ENCODE measurements at places on chromosomes 1 and 21.

DNA sequence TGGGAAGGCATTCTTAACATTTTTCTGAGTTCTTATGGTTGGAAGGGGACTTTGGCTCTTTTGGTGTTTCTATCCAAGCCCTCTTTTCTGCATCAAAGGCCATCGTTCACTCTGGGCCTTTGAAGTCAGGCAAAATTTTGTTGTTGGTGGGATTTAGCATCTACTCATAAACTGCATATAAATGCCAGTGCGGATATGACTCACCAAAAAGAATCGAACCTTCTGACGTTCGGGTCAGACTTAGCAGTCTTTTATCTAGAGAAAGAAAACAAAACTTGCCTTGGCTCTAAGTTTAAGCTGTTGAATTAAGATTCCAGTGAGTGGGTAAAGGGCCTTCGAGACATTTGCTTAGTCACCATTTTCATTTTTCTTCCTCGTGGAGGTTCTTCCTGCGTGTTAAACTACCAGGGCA lies 51.4 kb downstream of the EVA1C start:
- no peak for DNase-seq

- DNase-seq: no peak
Observed at GRCh38 chr1:37797750-37798345, 4.2 kb downstream of the MANEAL start.

DNA sequence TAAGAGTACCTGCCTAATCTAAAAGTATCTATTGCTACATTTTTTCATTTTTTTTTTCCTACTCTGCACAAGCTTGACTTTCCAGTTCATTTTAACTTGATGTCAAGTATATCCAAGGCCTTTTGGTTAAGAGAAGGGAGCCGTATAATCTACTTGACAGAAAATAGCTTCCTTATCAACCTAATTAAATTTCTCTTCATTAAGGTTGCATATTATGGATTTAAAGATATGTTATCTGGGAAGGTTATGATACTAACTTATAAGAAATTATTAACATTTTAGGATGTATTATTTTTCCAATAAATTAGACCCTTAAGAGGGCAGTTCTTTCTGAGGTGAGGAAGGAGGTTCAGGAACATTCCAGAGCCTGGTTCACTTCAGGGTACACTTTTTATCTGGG lies 83.1 kb upstream of the SGIP1 start:
- no peak for DNase-seq

DNA sequence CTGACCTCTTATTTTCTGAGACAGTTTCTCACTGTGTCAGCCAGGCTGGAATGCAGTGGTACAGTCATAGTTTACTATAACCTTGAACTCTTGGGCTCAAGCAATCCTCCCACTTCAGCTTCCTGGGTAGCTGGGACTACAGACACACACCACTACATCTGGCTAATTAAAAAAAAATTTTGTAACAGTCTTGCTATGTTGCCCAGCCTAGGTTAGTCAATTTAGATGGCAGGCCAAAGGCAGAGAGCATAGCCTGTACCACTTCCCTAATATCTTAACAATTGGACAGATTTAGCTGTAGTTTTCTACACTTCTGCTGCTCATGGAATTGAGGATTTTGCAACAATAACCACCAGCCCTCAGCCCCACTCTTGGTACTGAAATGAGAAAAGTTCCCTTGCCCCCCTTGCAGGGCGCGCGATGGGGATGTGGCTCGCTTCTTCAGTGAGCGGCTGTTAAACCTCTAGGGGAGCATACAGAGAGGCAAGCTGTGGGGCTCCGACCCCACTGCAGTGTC lies 34.9 kb upstream of the PTGFRN start:
- no peak for DNase-seq

- DNase-seq: no peak
Observed at GRCh38 chr21:42595283-42596187, 57.9 kb upstream of the PDE9A start.

DNA sequence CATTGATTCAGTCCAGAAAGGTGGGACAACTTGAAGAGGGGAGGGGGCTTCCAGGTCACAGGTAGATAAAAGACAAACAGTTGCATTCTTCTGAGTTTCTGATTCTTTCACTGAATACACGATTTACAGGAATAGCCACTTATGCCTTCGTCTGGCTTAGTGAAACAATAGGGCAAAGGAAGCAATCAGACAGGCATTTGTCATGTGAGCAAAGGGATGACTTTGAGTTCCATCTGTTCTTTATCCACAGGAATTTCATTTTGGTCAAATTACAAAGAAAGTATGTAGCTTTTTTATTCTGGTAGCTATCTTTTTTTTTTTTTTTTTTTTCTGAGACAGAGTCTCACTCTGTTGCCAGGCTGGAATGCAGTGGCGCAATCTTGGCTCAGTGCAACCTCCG lies 202.5 kb downstream of the TTLL7 start:
- DNase-seq: no peak

DNA sequence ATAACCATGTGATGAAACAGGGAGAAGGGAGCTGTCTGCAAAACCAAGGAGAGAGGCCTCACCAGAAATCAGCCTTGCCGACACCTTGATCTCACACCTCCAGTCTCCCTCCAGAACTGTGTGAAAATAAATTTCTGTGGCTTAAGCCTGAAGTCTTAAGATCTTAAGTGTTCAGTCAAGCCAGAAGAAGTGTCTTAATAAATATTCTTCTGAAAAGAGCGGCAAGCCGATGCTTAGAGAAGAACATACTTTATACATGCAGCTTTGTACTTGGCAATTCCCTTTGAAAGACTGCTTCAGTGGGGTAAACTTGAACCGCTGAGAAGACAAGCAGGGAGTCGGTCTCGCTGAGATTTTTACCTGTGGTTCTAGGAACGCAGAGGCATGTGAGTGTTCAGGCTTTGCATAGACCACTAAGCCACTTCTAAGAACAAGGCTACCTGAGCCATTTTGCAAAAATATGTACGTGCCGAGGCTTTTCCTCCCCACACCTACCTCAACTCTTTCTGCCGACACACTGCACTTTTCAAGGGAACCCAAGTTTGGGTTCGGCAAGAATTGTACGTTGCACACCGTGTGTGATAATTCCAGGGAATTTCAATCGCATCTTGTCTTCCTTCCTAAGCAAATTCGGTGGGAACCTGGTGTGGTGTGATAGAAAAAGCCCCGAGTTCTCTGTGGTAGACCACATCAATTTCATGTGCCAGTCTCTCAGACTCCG lies 3.4 kb downstream of the RUNX1 start:
- DNase-seq: peak; percentile 35

- DNase-seq: no peak
Observed at GRCh38 chr21:15333136-15333710, 268.4 kb upstream of the NRIP1 start.

- peak; percentile 23 for DNase-seq
Observed at GRCh38 chr1:10835822-10836421, 39.5 kb upstream of the CASZ1 start.

- DNase-seq: no peak
Observed at GRCh38 chr21:31218830-31219608, 125.0 kb downstream of the TIAM1 start.

- no peak for DNase-seq
Observed at GRCh38 chr21:44886113-44887075, 12.9 kb upstream of the PTTG1IP start.

DNA sequence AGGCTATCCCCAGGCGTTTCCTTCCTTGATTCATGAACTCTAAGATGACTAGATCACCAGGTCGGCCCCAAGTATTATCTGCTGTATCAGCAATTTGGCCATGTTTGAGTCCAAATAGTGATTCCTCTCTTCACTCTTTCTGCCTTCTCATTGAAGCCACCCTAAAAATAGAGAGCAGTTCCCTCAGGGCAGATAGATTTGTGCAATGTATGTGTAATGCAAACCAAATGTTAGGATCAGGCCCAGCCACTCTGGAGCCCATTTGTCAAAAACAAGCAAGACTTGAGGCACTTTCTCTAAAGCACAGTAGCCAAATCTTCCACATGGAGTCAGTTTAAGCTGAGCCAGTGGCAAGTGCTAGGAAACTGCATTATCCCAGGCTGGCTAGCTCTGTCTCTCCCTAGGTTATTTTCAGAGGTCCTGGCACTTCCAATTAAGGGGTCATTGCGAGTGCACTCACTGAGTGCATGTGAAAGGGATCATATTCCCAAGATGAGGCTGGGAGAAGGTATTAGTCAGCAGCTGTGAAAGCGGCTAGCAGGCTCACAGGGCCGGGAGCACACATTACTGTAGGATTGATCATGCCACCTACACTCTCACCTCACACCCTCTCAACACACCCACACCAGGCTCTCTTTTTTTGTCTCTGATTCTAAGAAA lies 97.9 kb upstream of the RAB3GAP2 start:
- DNase-seq: no peak

DNA sequence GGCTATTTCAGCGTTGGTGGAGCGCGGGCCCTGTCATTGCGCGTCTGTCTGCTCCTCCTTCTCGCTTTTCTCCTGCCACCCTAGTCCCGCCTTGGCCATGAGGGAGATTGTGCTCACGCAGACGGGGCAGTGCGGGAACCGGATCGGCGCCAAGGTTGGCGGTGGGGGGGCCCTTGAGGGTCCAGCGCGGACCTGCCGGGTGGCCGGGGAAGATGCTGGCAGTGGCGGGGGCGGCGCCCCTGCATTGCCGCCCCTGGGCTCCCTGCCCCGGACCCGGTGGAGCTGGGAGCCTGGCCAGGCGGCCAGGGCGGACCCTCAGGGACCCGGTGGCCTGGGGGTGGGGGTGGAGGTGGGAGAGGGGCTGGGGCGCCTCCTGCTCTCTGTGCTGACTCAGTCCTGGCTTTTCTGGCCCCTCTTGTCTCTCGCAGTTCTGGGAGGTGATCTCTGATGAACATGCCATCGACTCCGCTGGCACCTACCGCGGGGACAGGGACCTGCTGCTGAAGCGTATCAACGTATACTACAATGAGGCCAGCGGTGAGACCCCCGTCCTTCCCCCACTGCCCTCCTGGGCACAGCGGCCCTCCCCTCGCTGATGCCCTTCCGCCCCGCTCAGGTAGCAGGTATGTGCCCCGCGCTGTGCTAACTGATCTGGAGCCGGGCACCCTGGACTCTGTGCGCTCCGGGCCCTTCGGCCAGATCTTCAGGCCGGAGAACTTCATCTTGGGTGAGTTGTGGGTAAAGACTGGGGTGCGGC lies 58.3 kb upstream of the MAP1LC3C start:
- DNase-seq: no peak

- DNase-seq: no peak
Observed at GRCh38 chr1:26349188-26349876, 4.6 kb downstream of the CRYBG2 start.

- no peak for DNase-seq
Observed at GRCh38 chr1:234957330-234958065, 171.1 kb downstream of the TOMM20 start.

DNA sequence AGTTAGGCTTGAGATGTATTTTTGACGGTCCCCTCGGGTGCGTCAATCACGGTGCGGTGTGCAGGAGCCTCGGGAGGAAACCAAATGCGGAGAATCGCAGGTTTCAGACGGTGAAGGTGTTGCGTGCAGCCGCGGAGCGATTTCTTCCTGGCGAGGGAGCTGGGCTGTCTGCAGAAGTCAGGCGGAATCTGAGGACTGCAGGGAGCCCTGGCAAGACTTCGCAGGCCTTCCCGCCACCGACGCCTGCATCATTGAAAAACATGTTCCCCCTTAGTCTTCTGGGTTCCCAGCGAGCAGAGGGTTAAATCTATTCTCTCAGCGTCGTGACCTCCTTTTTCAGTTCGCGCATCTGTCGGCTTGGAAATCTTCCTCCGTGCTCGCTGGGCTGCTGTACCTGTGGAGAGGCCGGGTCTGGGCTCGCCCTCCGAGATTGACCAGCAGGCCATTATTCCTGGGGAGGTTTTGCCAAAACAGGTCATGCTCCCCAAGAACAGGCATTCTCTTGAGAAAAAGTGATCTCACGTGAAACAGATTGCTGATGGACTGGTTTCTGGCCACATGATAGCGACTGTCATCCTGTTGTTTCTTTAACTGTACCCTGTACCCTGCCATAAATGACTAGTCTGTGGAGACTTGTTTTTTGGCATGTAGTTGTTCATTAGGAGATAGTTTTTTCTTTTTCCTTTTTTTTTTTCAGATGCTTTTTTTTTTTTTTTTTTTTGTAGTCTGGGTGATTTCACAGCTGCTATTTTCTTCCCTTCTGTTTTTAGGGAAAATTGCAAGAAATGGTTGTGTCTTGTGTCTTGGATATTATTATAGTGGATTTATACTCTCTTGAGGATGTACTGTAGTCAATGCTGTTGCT lies 894 bp downstream of the EPB41 start:
- DNase-seq: peak; percentile 69

- DNase-seq: no peak
Observed at GRCh38 chr1:23664837-23665795, 26.5 kb upstream of the RPL11 start.

GRCh38 chr1:201414051-201414738 lies 7.3 kb downstream of the TNNI1 start:
- no peak for DNase-seq

DNA sequence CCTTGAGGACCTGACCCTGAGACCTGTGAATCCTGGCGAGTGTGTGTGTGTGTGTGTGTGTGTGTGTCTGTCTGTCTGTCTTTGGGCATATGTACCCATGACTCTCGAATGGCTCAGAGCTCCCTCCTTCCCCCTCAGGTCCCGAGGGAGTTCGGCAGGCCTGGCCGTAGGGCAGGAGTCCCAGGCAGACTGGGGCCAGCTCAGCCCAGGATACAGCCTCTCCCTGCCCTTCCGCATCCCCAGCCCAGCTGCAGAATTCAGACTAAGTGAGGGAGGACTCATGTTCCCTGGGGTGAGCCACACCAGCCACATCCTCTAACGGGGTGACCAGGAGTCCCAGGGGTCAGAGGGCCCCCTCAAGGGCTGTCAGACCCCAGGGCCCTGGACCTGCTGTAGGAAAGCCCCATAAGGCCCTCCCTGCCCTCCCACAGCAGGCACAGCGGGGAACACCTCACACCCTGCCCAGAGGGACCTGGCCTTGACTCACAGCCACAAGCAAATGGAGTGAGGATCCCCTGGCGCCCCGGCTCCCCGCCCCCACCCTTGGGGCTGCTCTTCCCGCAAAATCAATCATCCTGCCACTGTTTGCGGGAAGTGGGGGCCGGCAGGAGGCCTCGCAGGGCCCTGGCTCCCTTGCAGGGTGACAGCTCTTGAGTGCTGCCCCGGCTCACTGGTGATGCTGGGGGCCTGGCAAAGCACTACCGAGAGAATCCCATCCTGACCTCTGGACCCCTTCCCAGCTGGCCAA lies 101.7 kb upstream of the CASZ1 start:
- no peak for DNase-seq

GRCh38 chr1:154607106-154607608 lies 829 bp downstream of the ADAR start:
- DNase-seq: peak; percentile 53

GRCh38 chr1:206937425-206937824 lies 8.8 kb downstream of the PIGR start:
- no peak for DNase-seq

- no peak for DNase-seq
Observed at GRCh38 chr21:16004086-16004485, 274.3 kb downstream of the USP25 start.

Measured in GM06990 (cell line).